CD8-positive, alpha-beta memory T cell (primary cell): ENCODE measurements at places on chromosomes 5 and 9. TPM values are rescaled to one million over a fixed set of nuclear protein-coding genes. Genes with fewer than 3 reads are reported as not detected.

The IL4 gene
- total RNA-seq = 6.4 TPM

The WDR38 gene
- total RNA-seq = not detected

The SOX30 gene
- total RNA-seq = 0.09 TPM

The ANKH gene
- total RNA-seq = 80.5 TPM

The INSL6 gene
- not detected for total RNA-seq

The ECSCR gene
- 0.83 TPM for total RNA-seq

DNA sequence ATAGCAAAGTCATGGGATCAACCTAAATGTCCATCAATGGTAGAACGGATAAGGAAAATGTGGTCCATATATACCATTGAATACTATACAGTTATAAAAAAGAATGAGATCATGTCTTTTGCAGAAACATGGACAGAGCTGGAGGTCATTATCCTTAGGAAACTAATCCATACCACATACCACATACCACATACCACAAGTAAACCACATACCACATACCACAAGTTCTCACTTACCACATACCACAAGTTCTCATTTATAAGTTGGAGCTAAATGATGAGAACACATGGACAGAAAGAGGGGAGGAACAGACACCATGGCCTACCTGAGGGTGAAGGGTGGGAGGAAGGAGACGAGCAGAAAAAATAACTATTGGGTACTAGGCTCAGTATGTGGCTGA is 154.6 kb upstream of the GHR start:
- DNase-seq = no peak

- DNase-seq = no peak
Observed at GRCh38 chr5:34529581-34530331, 126.4 kb upstream of the RAI14 start.

- no peak for DNase-seq
Observed at GRCh38 chr5:169367861-169368260, 66.9 kb upstream of the SLIT3 start.

DNA sequence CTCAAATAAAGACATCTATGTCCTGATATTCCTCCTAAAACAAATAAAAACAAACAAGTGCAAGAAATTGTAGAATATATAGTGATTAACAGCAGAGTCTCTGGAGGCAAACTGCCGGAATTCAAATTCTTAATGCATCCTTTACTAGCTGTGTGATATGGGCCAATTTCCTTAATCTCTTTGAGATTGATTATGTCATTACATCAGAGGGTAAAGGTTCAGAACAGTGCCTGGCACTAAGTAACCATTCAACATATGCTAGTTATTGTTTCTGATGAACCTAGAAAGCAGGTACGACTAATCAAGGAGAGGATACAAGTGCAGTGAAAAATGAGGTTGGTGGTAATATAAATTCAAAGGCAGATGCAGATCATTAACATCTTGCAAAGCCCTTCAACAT is 81.1 kb upstream of the ADAMTS19 start:
- DNase-seq = no peak

GRCh38 chr5:146753641-146754040 is 124.9 kb downstream of the PPP2R2B start:
- no peak for DNase-seq

DNA sequence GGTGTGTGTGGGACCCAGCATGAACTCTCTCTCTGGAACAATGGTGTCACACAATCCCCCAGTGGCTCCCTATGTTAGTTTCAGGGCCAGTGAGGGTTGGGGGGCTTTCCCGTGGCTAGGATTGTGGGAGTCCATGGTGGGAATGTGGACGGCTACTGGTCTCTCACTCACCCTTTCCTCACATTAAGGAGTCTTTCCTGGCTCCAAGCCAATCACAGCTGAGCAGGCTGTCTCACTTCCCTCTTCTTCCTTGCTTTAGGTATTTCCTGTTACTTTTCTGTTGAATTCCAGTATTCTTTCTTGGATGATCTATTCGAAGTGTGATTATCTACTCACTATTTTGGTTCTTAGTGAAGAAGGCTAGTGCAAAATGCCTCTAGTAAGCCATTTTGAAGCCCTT is 324.4 kb upstream of the MPDZ start:
- no peak for DNase-seq

DNA sequence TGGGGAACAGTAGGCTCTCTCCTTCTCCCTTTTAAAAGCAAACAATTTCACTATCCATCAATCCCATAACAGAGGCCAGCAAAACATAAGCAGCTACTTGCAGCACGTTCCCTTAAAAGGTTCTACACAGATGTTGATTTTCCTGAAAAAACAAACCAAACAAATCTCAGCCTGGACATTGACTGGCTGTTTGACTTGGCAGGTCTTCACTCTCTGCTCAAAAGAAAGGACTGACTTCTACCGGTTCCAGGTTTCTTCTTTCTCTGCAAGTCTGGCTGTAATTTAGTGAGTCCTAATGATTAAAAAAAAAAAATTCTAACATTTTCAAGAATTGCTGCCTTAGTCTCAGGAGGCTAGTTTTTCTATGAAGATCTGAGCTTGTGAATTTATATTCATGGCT is 203.1 kb upstream of the EFNA5 start:
- DNase-seq = no peak

- DNase-seq = no peak
Observed at GRCh38 chr9:37191403-37192089, 71.2 kb downstream of the ZCCHC7 start.

DNA sequence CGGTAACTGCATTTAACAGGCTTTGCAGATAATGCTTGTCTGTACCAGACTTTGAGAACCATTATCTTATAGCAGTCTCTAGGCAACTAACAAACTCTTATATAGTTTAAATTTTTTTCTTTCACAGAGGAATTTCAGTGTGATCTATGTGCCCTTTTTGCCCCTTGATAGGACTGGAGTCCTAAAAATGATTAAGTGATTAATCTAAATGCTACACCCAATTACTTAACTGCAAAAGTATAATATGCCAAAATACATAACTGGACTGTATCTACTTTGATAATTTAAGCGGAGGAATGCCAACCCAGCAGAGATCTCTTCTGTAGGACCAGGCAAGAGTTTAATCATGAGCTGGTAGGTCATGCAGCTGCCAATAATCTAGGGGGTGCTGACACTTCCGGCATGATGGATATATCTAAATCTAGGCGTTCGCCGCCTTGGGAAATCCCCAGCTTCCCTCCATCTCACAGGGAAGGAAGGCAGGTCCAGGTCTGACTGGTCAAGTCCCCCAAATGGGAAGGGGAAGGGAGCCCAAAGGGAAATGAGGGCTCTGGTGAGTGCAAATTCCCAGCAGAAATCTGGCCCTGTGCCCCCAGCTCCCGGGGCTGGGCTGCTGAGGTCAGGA is 205.6 kb downstream of the GAPVD1 start:
- no peak for DNase-seq

DNA sequence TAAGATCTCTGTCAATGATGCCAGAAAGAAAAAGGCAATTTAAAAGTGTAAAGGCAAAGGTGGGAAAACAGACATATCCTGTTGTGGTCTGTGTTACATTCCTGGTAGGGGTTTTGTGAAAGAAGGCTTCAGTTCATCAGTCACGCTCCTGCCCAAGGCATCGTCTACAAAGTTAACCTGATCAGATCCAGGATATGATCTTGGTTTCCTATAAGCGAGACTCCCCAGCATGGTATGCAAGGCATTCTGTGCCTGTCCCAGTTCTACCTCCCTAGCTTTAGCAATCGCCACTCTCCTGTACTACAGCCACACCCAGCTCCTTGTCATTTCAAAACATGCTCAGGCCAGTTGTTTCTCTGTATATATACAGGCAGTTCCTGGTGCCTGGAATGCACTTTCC is 58.0 kb upstream of the PTPN3 start:
- DNase-seq = no peak
